ENCODE measurements at places on chromosomes 7 and 10. TPM values are rescaled to one million over a fixed set of nuclear protein-coding genes. Genes with fewer than 3 reads are reported as not detected.

DNA sequence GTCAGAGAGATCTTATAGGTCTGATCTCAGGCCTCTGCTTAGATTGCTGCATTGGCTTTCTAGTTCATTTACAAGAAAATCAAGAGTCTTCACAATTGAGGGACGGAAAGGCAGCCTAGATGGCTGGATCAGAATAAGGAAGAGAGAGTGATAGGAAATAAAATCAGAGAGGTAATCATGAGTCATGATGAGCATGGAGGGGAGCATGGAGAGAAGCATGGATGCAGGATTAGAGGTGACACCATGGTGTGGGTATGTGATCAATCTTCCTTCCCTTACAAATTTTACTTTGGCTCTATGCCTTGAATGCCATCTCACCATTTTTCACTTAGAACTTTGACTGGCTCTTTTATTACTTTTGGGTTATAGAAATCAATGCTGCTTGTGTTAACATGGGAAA is 1.4 kb downstream of the BCCIP start:
- DNase-seq: no peak

- DNase-seq: no peak
Observed at GRCh38 chr7:6243168-6243567, 29.3 kb downstream of the CYTH3 start.

DNA sequence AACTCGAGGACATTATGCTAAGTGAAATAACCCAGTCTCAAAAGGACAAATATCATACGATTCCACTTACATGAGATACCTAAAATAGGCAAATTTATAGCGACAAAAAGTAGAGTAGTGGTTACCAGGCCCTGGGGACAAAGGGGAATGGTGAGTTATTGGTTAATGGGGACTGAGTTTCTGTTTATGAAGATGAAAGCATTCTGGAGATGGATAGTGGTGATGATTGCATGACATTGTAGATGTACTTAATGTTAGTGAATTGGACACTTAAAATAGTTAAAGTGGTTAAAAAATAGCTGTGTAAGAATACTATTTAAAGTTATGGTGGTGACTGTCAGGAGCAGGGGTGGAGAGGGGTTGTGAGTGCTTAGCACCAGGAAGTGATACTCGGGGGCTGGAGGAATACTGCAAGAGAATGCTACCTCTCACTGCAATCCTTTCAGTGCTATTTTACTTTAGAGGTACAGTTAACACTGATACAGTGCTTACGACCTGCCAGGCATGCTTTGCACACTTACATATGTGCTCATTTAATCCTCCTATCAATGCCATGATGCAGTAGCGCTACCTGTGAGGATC is 16.7 kb upstream of the TEX36 start:
- no peak for DNase-seq

DNA sequence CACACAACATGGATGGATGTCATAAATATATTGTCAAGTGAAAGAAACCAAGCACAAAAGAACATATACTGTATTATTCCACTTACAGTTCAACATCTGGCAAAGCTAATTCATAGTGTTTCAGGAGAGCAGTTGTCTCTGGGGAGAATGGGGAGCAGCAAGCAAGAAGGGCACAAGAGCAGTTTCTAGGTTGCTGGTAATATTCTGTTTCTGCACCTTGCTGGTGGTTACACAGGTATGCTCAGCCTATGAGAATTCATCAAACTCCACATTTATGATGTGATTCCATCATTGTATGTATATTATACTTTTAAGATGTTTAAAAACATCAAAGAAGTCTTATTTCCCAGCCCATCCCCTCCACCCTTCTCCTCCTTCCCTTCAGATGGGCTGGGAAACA is 18.1 kb upstream of the PALS2 start:
- DNase-seq: no peak

- DNase-seq: no peak
Observed at GRCh38 chr10:113983552-113983951, 60.1 kb upstream of the ADRB1 start.

DNA sequence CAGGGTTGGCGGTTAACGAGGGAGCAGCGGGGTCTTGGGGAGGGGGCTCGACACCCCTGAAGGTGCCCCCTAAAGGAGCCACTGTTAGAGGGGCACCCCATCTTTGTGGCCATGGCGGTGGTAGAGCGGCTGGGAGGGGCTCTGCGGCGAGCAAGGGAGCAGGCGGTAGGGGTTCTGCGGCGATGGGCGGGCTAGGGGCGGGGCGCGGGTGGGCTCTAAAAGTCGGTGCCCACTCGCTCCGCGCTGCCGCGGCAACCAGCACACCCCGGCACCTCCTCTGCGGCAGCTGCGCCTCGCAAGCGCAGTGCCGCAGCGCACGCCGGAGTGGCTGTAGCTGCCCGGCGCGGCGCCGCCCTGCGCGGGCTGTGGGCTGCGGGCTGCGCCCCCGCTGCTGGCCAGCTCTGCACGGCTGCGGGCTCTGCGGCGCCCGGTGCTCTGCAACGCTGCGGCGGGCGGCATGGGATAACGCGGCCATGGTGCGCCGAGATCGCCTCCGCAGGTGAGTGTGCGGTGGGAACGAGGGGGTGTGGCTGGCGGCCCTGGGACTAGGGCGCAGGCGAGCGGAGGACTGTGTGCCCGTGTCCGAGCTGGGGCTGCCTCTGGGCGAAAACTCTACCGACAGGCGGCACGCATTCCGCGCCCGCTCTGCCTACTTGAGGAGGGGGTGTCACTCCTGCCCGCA is at the start of gene MEST:
Gene MEST (plus strand): TSS at position 245 of the 682 bp plus-strand sequence. CDS start 229 bp downstream, at position 474.
- DNase-seq: no peak

GRCh38 chr7:155847821-155848435 is 35.7 kb upstream of the SHH start:
- DNase-seq: no peak

- peak; percentile 80 for DNase-seq
Observed at GRCh38 chr10:61750943-61751471, 88.3 kb downstream of the CABCOCO1 start.

DNA sequence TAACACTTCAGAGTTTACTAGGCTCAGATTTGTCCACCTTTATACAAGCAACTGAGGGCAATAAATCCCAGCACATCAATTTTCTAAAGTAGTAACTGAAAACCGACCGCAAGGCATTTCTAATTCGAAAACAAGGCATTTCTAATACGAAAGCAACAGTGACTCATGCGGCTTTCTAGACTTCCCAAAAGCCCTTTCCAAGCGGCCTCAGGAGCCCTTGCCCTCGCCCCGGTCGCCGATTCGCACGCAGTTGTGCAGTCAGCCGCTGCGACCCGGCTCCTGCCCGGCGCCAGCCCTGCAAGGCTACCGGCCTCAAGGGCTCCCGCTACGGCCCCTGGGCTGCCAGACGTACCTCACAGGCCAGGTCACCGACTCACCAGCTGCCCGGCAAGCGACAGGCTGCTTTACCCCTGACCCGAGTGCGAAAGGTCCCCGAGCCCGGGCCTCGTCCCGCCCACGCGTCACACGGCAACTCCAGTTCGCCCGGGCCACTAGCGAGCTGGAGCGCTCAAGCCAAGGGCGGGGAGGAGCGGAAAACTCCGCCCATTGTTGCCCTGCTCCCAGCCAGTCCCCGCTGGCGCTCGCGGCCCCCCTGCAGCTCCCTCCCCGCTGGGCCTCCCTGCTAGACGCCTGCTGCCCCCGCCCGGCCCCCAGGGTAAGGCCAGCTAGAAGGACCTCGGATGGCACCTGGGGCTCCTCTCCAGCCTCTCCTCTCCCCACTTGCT is 7.3 kb downstream of the NCOA4 start:
- DNase-seq: peak; percentile 91

GRCh38 chr7:45663167-45663921 is 89.2 kb downstream of the ADCY1 start:
- peak; percentile 12 for DNase-seq

DNA sequence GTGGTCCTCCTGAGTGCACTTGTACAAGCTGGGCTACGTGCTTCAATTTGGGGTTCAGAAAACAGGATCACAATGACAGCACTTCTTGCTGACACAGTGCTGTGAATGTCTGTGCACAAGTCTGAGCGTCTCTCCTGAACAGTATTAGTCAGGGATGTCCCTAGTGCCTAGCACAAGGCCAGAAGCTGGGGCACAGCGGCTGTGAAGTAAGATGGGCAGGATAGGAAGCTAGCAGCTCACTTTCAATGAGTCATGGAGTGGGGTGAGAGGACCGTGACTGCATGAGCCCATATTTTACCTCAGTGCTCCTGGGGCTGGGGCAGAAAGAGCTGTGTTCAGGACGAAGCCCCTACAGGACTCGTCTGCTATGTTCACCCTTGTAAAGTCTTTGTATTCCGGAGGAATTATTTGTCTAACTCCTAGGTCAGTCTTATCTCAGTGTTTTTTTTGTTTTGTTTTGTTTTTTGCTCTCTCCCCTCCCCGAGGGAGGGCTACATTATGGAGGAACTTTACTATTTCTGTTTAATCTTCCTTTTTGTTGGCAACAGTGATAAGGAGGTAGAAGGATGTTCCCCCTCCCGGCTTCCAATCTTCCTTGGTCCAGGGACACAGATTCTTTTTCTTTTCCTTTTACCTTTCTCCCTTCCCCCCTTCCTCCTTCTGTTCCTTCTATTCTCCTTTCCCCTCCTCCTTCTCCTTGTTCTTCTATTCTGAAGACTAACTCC is 2.8 kb upstream of the LRMDA start:
- no peak for DNase-seq

DNA sequence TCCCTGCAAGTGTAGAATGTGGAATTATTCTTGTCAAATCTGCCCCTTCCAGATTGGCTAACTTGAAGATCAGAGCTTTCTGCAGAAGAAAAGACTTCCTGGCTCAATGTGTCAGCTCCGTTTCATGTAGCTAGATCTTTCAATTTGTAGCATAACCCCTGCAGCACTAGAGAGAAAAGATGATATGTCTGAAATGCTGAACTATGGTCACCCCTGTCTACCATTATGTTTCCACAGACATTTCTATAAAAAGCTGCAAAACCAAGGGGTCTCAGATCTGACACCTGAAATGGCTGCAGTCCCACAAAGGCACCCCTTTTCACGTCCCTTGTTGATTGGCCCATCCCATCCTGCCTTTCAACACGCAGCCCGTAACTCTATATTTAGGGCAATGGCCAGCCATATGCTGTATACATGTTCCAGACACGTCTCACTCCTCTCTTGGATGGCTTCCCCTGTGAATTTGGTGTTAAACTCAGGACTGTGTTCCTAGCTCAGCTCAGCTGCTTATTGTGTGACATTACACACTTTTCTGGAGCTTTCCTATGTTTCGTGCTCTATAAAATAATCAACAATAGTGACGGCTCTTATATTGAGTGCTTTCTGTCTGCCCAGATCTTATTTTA is 648.6 kb upstream of the CELF2 start:
- no peak for DNase-seq

- no peak for DNase-seq
Observed at GRCh38 chr7:43766564-43766963, 8.1 kb downstream of the BLVRA start.

GRCh38 chr10:79502561-79503309 is 9.6 kb upstream of the EIF5AL1 start:
- no peak for DNase-seq

- DNase-seq: no peak
Observed at GRCh38 chr7:8386926-8387550, 46.4 kb upstream of the NXPH1 start.

DNA sequence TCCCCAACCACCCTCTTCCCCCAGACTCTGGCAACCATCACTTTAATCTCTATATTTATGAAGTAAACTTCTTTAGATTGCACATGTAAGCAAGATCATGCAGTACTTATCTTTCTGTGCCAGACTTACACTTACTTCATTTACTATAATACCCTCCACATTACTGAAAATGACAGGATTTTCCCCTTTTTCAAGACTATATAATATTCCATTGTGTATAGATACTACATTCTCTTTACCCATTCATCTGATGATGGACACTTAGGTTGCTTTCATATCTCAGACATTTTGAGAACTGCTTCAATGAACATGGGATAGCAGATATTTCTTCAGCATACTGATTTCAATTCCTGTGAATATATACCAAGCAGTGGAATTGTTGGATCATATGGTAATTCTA is 4.4 kb downstream of the DOCK4 start:
- DNase-seq: no peak

DNA sequence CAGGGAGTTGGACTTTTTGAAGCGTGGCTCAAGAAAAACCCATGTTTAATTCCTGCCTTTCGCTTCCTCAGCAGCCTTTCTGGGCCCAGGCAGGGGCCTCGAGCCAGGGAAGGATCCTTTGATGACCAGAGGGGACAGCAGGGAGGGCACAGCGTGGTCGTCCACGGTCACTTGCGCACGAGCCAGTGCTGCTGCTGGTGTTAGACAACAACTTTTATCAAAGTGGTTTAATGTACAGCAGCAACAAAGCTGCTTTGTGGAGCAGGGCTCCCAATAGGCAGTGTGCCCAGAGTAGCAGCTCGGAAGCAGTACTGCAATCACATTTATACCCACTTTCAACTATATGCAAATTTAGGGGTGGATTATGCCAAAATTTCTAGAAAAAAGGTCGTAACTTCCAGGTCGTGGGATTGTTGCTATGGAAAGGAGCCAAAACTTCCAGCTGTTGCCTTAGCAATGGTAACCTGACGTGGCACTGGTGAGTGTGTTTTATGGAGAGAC is 6.1 kb downstream of the GIMAP1 start:
- DNase-seq: no peak

GRCh38 chr10:29773675-29774091 is 138.9 kb upstream of the SVIL start:
- no peak for DNase-seq

DNA sequence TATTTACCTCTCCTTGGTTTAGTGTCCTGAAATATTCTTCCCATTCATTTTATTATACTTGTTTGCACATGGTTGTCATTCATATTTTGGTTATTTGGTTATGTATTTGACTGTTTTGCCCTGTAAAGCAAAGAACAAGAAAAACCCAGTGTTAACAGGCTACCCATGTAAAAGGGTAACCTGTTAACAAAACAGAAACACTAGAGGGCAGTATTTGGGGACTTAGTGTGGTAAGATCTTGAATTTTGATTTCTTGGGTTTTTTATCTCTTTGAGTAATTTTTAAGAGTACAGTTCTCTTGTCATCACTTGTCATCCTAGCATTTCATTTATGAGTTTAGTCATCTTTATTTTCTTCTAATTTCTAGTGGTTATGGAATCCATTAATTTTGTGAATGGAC is 51.3 kb downstream of the POLL start:
- DNase-seq: no peak

- no peak for DNase-seq
Observed at GRCh38 chr10:72049969-72050781, 38.2 kb downstream of the SPOCK2 start.

GRCh38 chr10:13859979-13860654 is 273.4 kb downstream of the PRPF18 start:
- DNase-seq: no peak

The BHLHA15 gene
- total RNA-seq: 3.3 TPM

The C10orf71 gene
- total RNA-seq: not detected

The ZSCAN25 gene
- total RNA-seq: 16.8 TPM

The A1CF gene
- total RNA-seq: 34.2 TPM

The WNT16 gene
- 0.17 TPM for total RNA-seq

The PNLIPRP1 gene
- total RNA-seq: 2.1 TPM

The AGMO gene
- total RNA-seq: 8.3 TPM

The TFEC gene
- 4.2 TPM for total RNA-seq

The SND1 gene
- total RNA-seq: 136 TPM

The CALHM1 gene
- not detected for total RNA-seq

All from mucosa of gallbladder (tissue), 1 donor.